ENCODE measurements at places on chromosomes 5 and 9. TPM values are rescaled to one million over a fixed set of nuclear protein-coding genes. Genes with fewer than 3 reads are reported as not detected.

The NR6A1 gene
- total RNA-seq = 4.5 TPM

GRCh38 chr5:67030289-67031056 is 166.1 kb downstream of the CD180 start:
- no peak overlapping the region for H3K27ac ChIP-seq
- no peak for DNase-seq
- H3K27me3 ChIP-seq = no peaks in the 10 kb centered on the region
- H3K4me3 ChIP-seq = no peak overlapping the region
- peaks cover 42% of the 10 kb centered on the region for H3K4me1 ChIP-seq

The OBP2B gene
- total RNA-seq = not detected

The SMIM33 gene
- not detected for total RNA-seq

The TMEM174 gene
- not detected for total RNA-seq

DNA sequence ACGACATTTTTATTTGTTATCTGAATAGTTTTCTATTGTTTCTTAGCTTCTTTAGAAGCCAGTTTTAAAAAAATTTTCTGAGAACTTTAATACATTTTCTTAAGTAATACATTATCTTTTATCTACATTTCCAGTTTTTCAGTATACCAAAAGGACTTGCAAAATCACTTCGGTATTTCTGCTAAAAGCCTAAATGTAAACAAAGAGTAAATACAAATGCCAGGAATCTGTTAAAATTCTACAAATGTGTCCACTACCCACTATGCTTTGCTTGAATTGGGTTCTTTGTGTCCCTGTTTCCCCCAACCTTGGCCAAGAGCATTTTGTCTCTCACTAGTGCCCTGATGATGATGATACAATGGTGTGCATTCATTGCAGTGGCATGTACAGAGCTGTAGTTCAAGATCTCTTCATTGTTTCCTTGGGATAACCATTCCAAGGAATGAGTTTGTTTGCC is 611.2 kb downstream of the NR2F1-AS1 start:
- H3K27me3 ChIP-seq = no peaks in the 10 kb centered on the region
- H3K36me3 ChIP-seq = no peaks in the 10 kb centered on the region
- no peak overlapping the region for H3K4me3 ChIP-seq
- H3K27ac ChIP-seq = no peak overlapping the region
- no peak for DNase-seq

- no peaks in the 10 kb centered on the region for H3K27me3 ChIP-seq
- no peak overlapping the region for H3K4me3 ChIP-seq
- no peak overlapping the region for H3K27ac ChIP-seq
- H3K36me3 ChIP-seq = no peaks in the 10 kb centered on the region
These were observed 125.2 kb upstream of the CDH18 start for GRCh38 chr5:20113031-20113715.

The LRRC19 gene
- total RNA-seq = 0.27 TPM

The TIGD6 gene
- 4.8 TPM for total RNA-seq

Measured in lower lobe of right lung (tissue), 2 donors.